ENCODE measurements at places on chromosomes 7 and 10.

GRCh38 chr10:70744617-70745143 lies 40.5 kb downstream of the TBATA start:
- no peak for DNase-seq

DNA sequence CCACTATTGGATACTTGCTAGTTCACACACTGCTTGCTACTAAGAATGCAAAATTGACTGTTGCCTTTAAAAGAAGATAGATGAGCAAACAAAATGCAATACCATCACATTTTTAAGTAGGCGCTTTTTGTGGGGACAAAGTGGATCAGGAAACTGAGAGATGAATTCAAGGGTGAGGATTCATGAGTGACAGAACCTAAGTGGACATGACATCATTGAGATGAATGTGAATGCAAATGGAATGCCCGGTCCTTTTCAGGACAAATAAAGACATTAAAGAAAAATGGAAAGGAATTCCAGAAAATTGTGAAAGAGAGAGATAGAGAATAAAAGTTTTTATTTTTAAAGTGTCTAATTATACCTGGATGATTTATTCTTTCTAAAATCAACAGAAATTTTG lies 106.3 kb upstream of the AKR1E2 start:
- no peak for DNase-seq

- DNase-seq = no peak
Observed at GRCh38 chr10:119303886-119304285, 96.5 kb downstream of the GRK5 start.

- DNase-seq = no peak
Observed at GRCh38 chr10:75665707-75666106, 234.3 kb downstream of the LRMDA start.

DNA sequence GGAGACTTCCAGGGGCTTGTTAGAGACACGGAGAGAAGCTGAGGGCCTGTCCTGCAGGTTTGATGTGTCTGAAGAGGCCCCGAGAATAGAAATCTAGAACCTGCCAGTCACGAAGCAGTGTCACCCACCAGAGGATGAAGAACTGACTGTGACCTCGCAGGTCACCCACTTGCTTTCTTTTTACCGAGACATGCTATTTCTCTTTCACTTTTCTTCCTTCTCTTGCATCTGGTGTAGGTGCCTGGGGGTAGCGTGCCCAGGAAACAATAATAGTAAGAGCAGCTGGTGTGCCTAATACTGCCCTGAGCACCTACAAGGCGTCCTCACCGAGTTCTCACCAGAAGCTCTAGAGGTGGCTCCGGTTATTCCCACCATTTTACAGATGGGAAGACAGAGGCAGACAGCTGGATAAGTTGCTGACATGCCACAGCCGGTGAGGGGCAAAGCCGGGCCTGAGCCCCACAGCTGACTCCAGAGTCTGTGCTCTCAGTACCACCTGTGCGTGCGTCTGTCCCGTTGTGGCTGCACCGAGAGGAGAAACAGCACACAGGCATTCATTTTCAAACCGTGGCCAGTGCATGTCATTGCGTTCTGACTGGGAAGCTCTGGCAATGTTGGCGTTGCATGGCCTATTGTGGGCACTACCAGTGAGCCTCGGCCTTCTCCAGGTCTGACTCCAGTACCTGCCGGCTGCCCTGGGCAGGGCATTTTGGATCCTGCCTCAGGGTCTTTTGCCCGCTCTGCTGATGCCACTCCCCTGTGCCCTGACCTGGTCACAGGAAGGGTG lies 7.8 kb downstream of the CHST3 start:
- no peak for DNase-seq

GRCh38 chr7:104206841-104207240 lies 972 bp downstream of the ORC5 start:
- DNase-seq = no peak

DNA sequence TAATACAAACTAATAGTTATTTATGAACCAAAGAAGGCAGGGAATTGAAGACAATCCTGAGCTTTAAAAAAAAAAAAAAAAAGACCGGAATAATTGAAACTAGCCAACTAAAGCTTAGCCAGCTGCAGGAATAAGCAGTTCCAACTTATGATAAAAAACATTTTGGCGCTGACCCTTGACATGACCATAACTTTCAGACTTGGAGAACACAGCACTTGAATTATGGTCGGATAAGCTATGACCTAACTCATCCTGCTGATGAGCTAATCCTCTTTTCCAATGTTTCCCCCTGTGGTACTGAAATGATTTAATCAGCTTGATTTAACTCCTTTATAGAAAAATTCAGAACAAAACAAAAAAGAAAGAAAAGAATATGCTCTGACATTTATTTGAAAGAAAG lies 181.8 kb downstream of the DGKB start:
- DNase-seq = no peak

DNA sequence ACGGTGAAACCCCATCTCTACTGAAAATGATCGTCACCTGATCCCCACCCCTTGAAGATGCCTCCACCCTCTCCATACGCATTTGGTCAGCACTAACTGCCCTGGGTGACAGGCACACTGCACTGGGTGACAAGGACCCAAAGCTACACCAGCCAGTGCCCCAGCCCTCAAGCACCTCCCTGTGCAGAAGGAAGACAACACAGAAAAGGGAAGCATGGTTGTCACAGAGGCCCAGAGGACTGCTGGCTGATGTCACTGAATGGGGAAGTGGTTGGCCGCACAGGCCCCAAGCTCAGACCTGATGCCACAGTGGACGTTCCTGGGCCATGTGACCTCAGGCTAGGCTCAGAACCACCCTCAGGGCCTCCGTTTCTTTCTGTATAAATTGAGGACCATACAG lies 4.2 kb upstream of the PILRA start:
- DNase-seq = peak; percentile 91

DNA sequence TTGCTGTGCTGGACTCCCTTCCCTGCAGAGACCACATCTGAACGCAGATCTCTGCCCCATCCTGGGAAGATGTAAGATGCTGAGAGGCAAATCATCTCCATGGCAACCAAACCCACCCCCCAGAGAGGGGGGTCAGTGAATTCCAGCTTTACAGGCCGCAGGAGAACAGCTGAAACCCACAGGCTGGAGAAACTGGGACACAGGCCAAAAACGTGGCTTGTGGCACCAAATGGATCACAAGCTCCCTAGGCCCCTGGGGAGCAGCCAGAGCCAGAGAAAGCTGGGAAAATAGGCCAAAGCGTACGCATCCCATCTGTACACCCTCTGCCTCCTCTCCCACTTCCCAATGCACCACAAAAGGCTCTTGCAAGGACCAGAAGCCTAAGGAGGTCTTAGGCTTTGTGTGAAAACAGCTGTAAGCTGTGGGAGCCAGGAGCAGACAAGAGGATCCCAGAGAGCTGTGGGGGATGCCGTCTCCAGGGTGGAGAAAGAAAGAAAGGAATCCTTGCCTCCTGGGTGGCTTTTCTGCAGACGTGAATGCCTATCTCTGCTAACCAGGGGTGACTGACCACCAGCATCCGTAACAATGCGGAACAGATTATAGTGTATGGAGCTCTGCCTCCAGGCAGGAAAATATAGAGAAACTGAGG lies 59.5 kb downstream of the TMEM130 start:
- DNase-seq = no peak

- no peak for DNase-seq
Observed at GRCh38 chr7:101947899-101948298, 130.5 kb downstream of the CUX1 start.

- no peak for DNase-seq
Observed at GRCh38 chr7:17070231-17070708, 188.5 kb upstream of the AGR3 start.

DNA sequence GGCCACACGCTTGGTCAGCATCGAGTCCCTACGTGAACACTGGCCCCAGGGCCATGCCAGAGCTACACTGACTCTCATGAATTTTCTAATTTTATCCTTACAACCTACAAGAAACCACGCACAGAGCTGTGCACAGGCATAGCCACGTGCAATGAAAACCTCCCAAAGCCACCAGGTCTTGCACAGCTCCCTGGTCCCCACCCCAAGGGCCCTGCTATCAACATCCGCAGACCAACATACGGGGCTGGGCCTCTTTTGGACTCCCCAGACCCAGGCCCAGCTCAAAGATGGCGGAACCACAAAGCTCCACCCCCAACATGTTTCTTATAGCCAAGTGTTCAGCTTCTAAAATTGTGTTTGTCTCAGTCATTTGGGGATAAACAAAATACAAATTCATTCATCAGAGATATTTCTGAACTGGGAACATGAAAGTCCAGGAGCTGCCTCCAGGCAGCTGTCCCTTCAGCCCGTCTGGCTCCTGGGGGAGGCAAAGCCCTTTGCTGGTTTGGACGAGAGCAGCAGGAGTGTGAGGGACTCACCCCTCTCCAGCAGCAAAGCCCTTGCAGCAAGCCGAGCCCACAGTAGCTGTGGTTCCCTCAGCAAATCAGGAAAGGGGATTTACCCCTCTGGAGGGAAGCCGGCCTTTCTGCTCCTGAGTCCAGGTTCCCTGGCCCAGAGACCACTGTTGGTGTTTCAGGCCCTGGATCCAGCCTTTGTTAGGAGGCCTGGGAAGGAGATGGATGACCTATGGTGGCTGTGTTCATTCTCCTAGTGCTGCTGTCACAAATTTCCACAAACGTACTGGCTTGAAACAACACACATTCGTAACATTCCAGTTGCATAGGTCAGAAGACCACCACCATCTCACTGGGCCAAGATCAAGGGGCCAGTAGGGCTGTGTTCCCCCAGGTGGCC lies 75.1 kb downstream of the OAT start:
- DNase-seq = no peak

DNA sequence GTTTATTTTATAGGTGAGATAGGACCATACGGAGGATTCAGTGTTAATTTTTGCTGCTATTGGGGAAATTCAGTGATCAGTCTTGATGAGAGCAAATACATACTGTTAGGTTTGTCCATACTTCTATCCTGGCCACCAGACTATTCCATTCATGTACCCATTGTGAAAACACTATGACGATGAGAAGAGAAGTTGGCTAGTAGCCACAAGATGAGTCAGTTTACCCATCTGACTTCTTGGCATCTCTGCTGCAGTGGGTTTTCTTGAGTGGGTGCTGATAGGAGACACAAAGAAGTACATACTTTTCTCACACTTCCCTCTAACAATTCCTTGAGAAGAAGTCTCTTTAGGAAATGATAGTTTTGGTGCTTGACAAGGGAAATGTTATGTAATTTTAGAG lies 133.1 kb downstream of the TFPI2 start:
- DNase-seq = no peak

GRCh38 chr10:57320416-57320815 lies 947.3 kb downstream of the IPMK start:
- DNase-seq = no peak

DNA sequence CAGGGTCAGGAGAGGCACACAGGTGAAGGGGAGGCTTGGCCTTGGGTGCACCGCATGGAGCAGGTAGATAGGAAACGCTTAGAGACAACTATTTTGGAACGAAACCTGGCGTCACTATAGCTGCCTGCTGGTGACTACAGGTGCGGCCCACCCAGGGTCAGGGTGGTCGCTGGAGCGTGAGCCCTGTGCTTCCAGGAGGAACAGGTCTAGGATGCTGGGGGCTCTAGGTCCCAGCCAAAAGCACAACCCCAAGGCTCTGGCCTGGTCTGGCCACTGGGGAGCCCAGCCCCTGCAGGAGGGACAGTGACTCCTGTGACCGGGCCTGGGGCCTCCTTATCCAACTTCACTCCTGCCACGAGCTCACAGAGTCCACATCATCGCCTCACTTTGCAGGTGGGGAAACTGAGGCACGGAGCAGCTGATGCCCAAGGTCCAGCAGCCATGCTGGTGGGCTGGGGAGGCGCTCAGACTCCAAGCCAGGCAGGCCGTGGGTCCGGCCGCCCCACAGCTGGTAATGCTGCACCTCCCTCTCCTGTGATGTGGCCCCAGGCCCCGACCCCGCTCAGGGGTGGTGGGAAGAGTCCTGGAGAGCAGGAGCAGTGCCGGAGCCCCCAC lies 9.0 kb downstream of the LFNG start:
- no peak for DNase-seq

- no peak for DNase-seq
Observed at GRCh38 chr10:100980711-100981110, 6.6 kb downstream of the MRPL43 start.

DNA sequence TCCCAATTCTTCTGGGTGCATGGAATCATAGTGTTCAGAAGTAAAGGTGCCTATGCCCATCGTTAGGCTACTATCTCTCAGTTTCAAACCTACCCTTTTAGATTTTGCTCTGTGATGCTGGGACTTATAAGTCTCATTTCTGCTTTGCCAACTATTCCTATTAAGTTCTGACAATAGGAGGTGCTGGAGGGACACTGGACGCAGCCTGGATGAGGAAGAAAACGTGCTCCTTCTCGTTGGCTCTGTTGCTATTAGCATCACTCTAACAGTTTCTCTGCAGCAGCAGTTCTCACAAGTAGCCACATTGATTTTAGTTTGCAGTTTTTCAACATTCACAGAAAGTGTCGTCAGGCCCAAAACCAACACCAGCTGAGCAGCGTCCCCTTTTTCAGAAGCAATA lies 72.4 kb downstream of the ABCC2 start:
- DNase-seq = no peak

- DNase-seq = no peak
Observed at GRCh38 chr7:50676740-50677637, 105.7 kb downstream of the GRB10 start.

DNA sequence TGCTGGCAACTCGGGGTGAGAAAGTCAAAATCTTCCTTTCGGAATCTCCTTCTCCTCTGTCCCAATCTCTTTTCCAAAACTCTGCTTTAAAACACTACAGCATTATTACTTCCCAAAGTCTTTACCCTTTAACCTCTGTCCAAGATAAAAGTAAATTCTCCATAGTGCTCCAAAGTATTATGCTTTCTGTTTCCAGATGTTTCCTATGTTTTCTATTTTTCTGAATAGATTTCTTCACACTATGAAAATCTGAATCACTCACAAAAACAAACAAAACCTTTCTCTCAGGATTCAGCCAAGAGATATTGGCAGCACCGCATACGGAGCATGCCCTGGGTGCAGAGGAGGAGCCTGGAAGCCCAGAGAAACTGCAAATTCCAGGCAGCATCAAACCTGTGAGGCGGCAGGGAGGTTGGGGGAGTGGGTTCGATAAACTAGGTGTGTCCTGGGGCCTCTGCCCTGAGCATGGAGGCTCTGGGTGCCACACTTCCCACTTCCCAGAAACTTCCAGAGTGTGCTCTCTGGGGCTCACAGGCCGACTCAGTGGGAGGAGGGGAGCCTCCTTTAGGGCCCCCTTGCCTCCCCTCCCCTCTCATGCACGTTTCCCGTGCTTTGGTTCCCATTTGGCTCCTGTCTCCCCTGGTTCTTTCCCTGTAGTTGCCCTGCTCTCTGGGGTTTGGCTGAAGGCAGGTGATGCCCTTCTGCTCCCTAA lies 35.6 kb downstream of the VIPR2 start:
- DNase-seq = no peak

DNA sequence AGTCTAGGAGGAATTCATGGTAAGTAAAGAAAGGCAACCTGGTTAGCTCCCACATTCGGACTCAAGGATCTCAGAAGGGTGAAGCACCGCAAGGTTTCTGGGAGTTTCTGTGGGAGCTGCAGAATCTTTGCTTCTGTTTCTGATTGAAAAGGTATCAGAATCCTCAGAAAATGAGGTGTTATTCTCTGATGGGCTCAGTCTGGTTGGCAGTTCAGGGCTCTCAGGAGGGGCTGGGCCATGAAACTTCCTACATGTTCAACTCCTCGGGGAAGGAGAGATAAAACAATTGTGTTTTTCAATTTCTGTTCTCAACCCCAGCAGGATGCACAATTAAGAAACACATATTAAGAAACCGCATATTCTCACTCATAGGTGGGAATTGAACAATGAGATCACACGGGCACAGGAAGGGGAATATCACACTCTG lies 9.1 kb downstream of the OR2A7 start:
- no peak for DNase-seq

GRCh38 chr7:140476698-140477261 lies 2.5 kb downstream of the MKRN1 start:
- DNase-seq = no peak
